ENCODE measurements at places on chromosomes 11 and 22.
A peak's percentile ranks its signal among the peaks of the same experiment; 100 is the strongest.

- DNase-seq = peak; percentile 79
Measured at GRCh38 chr22:37696657-37697537, at the start of gene TRIOBP. Gene TRIOBP, plus strand, starts transcription at chr22:37697048. Its CDS starts 4,318 bp downstream, at chr22:37701366.

DNA sequence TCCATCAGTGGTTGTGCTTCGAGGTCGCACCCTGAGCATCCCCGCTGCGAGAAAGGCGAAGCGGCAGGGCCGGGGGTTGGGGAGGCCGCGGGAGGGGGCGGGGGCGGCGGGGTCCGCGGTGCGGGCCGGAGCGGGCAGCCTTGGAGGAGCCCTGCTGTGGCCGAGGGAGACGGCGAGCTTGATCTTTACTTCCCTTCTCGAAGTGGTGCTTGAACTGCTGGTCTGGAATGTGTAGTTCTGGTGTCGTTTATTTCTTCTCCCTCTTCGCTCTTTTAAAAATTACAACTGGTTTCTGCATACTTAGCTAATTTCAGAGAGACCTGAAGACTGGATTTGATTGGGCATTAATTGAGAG is 1.1 kb downstream of the APLP2 start:
- DNase-seq = no peak

DNA sequence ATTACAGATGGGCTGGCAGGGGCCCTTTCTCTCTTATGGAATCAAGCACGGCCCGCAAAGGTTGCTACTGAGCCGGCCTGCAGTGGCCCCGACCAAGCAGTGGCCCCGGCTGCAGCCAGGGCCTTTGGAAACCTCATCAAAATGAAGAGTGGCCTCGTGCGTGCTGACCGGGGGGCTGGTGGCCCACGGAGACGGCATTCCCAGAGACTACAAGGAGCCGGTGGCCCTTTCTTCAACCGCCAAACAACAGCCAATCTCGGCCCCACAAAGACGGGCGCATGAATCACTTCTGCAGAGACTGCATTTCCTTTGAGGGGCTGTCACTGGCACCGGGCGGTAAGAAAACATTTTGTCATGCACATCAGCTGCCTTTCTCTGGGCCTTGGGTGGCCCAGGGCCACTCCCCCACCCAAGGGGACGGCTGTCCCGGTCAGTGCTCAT is 43.1 kb upstream of the FGF3 start:
- DNase-seq = no peak

DNA sequence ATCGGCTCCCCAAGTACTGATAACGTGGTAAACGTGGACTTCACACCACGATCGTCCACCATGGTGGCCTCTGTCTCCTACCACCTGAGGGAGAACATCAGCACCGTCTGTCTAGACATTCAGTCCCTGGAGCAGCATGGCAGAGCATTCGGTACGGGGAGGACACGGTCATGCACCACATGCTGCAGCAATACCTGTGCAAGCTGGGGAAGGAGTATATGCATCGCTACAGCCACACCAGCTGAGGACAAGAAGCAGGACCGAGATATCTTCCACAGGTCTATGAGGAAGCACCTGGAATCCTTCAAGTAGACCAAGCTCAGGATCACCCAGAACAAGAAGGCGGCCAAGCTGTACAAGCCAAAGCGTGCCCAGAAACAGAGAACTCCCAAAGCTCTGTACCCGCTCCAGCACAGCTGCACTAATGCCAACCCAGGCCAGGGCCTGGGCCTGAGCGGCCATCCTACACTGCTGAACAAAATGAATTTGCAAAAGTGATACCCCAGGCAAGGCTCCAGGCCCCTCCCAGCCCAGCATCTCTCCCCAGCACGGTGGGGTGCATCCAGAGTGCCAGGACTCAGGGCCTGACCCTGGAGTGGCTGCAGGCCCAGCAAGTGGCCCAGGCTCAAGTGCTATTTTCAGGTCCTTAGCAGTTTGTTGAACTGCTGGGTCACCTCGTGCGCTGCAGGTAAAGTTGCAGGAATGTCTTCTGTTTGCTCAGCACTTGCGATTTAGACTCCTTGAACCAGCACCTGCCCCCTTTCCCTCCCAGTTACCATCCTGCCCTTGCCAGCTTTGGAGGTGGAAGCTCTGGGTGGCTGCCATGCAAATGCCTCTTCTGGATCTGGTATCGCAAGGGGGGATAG is 119.3 kb upstream of the SERPIND1 start:
- no peak for DNase-seq

- no peak for DNase-seq
Measured at GRCh38 chr22:22431271-22432220, 77.0 kb downstream of the ZNF280B start.

DNA sequence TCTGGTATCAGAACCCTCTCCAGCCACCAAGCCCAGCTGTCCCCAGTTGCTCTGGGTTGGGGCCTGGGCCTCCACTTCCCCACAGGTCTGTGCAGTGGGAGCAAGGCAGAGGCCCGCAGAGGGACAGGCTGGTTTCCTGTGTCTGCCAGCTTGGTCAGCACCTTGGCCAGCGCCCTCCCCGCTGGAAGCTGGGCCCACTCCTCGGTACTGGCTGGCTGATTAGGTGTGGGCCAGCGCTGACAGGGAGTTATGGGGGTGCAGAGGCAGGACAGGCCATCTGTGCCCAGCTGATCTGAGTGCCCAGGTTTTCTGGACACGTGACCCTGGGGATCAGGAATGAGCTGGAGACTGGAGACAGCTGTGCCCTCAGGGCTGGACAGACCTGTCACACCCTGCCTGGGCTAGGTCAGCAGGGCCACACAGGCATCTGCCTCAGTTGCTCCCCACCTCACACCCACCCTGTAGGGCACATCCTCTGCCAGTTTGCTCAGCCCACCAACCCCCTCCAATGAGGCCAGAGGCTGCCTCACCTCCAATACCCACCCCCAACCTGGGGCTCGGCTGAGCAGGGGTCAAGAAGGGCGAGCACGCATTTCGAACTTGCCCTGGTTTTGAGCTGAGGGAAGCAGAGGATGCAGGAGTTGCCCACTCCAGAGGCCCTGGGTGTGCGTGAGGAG is 175.3 kb downstream of the IGLL1 start:
- no peak for DNase-seq

- peak; percentile 67 for DNase-seq
Measured at GRCh38 chr11:7637447-7638157, 35.7 kb downstream of the CYB5R2 start.

DNA sequence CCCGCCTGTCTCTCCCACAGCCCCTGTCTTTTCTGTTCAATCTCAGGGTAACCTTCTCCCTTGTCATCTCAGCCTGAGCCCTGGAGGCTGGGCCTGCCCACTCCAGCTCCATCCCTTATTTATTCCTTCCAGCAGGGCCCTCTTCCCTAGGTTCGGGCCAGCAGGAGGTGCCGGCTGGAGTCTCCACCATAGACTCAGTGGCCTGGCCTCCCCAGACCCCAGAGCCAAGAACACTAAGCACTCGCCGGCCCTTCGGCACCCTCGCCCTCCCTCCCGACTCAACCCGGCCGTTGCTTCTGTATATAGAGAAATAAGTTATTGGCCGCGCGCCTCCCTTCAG is 1.4 kb upstream of the RAB1B start:
- no peak for DNase-seq

- DNase-seq = peak; percentile 65
Measured at GRCh38 chr11:118476676-118477075, 40.4 kb downstream of the KMT2A start.

DNA sequence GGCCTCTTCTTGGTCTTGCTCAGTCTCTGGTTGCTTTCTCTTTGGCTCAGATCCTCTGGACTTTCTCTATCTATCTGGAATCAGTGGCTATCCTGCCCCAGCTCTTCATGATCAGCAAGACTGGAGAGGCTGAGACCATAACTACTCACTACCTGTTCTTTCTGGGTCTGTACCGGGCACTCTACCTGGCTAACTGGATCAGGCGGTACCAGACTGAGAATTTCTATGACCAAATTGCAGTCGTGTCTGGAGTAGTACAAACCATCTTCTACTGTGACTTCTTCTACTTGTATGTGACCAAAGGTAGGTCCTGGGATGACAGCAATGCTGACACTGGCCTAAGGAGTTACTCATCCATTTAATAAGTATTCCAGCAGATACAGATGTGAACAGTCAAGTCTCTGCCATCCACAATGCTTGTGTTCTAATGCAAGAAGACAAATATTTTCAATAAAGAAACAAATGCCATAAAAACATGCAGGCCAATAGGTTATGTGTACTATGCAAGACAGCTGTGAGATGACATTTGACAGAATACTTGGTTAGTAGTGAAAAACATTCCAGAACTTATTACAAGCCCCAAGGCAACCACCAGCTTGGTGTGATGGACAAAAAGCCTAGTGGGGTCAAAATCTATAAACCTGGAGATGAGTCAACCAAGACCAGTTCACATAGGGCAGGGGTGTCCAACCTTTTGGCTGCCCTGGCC is 13.4 kb downstream of the KDELR3 start:
- no peak for DNase-seq

DNA sequence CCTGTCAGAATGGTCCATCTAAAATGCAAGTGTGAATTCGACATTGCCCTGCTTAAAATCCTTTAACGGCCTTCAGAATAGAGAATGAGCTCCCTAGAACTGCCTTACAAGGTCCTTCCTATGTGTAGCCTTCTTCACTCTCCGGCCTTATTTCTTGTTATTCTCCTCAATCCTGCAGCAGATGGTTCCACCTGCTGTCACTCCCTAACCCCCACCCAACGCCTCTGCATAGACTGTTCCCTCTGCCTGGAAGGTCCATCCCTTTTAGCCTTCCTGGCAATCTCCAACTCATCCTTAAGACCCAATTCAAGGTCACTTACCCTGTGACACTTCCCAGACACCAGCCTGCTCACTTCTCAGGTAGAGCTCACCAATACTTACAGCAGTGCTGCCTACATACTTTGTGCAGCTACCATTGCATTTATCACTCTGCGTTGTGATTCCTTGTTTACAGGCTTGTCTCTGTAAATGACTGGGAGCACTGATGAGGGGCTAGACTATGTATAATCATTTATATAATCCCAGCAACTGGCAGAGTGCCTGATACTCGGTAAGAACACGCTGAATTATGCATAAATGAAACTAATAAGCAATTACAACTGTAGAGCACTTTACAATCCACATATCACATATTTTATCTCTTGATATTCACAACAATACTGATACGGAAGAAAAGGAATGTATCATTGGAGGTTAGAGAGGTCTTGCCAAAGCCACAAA is 58.9 kb downstream of the CLPB start:
- DNase-seq = no peak

DNA sequence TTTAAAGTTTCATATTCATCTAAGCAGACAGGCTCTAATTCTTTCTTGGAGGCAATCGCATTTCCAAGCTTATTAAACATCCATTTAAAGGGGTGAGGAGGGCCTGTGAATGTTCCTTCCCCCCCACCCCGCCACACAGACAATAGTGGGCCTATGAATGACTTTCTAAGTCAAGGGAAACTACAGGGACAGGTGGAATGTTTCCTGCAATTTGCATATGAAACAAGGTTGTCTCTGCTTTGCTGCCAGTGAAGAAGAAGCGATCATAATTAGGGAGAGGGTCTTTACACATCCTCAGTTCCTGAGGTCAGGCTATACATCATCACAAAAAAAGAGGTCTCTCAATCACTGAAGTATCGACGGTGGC is 127.9 kb upstream of the OPCML start:
- no peak for DNase-seq

GRCh38 chr11:119149018-119149785 is at the start of gene ABCG4:
Gene ABCG4, plus strand, starts transcription at chr11:119149052. Its CDS starts 914 bp downstream, at chr11:119149966.
- DNase-seq = no peak

DNA sequence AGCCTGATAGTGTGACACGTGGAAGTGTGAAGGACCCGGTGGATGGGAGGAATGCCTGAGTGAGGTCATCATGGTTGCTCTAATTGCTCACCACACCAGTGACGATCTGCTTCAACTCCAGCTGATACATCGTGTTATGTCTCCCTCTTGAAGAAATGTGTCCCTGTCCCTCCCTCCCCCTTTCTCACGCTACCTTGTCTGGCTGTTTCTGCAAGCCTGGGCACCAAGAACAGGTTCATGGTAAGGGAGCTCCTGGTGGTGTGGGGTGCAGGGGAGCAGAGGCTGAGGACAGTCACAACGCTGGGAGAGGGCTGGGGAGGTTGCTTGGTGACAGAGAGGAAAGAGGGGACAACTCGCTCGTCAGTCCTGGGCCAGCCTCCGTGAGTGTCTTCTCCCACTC is 413.4 kb downstream of the SOX6 start:
- DNase-seq = no peak

DNA sequence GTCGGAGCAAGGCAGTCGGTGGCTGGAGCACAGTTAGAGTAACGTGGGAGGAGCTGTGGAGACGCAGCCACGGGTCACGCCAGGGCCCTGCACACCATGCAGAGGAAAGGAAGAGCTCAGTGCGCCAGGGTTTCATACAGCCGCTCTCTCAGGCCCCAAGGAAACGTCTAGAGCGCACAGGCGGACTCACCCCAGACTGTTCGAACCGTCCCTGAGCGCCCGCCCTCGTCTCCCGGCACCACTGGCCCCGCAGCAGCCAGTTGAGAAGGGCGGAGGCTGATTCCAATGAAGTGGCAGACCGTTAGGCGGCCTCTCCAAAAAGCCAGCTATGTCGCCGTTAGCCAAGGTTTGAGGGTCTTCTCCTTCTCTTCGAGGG is 483 bp upstream of the HYLS1 start:
- no peak for DNase-seq

All from AG09319 (cell line).